Ammon's horn (tissue), 1 donor: ENCODE measurements at places on chromosomes 11 and 22.

GRCh38 chr11:57223601-57224000 lies 13.4 kb downstream of the APLNR start:
- no peak for DNase-seq

DNA sequence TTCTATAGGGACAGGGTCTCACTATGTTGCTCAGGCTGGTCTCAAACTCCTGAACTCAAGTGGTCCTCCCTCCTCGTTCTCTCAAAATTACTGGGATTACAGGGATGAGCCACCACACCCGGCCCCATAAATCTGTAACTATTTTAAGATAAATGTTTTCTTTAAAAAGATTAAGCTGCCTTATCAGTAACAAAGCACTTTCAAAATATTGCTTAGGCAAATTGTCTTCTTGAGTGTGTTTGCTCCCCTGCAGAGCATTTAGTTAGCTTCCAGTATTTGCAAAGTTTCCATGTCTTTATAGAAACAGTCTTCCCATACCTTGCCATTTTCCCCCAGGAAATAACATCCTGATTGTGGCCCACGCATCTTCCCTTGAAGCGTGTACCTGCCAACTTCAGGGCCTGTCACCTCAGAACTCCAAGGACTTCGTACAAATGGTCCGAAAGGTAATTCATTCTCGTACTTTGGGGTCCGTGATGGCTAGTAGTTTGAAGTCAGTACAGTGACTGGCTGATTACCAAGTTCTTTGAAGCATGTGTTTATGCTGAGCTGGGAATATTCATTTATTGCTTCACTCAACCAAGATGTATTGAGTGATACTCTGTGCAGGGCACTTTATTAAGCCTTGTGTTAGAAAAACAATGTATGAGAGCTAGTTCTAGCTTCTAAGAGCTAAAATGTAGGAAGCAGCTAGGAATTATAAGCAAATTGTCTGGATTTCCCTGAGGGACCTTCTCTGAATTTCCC lies 30.4 kb upstream of the CRTAM start:
- no peak for DNase-seq

GRCh38 chr11:45730014-45730413 lies 64.6 kb upstream of the CHST1 start:
- no peak for DNase-seq

DNA sequence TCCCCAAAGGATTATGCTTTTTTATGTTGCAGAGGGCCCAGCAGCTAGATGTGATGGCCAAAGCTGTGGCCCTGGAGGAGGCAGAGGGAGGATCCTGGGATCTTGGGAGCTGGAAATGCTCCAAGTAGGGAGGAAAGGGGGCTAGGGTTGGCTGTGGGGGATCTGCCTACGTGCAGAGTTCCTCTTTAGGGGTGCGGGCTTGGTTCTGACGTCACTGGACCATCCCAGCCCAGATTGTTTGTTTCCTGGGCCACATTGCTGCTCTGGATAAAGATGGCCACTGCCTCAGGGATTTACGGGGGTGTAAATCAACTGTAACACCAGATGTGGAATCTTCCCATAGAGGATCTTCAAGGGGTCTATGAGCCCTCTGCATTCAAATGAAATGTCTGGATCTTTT lies 110.3 kb upstream of the SYT13 start:
- no peak for DNase-seq

- DNase-seq = no peak
Observed at GRCh38 chr22:46290121-46290842, 6.4 kb upstream of the GTSE1 start.

DNA sequence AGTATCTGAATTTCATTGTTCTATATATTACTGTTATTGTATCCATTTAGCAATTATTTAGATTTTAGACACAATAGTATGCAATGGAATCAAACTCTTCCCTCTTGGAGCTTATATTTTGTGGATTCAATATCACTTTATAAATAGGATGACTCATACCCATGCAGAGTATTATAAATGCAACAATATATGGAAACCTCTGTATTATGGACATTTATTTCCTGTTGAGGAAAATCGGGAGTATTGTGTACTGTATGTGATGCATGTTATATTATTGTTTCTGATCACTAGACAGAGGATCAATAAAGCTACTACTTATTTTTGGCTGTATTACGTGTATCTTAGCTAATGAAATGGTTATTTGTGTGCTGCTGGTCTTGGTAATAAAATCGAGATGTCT lies 770 bp downstream of the METTL15 start:
- no peak for DNase-seq

- no peak for DNase-seq
Observed at GRCh38 chr11:130765406-130765805, 150.9 kb downstream of the SNX19 start.

DNA sequence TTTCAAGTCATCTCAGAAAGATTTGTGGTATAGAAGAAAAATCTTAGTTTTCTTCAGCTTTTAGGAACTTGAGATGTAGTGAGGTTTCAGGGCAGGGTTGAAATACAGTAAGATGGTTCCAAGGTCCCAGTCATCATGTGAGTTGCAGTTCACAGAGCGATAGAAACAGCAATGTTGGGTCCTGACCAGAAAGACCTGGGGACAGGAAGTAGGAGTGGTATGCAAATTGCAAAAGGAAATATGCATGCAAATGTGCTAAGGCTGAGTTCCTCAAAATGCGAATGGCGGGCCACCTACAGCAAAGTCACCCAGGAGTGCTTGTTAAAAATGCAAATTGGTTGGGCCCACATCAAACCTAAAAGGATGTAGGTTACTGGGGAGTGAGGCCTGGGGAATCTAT lies 1032.7 kb upstream of the TENM4 start:
- no peak for DNase-seq

GRCh38 chr22:40594346-40594745 lies 42.2 kb downstream of the MRTFA start:
- DNase-seq = no peak

GRCh38 chr22:33707581-33707980 lies 212.7 kb downstream of the LARGE1 start:
- DNase-seq = peak; percentile 48

- no peak for DNase-seq
Observed at GRCh38 chr11:44957776-44958564, 7.3 kb upstream of the TP53I11 start.

DNA sequence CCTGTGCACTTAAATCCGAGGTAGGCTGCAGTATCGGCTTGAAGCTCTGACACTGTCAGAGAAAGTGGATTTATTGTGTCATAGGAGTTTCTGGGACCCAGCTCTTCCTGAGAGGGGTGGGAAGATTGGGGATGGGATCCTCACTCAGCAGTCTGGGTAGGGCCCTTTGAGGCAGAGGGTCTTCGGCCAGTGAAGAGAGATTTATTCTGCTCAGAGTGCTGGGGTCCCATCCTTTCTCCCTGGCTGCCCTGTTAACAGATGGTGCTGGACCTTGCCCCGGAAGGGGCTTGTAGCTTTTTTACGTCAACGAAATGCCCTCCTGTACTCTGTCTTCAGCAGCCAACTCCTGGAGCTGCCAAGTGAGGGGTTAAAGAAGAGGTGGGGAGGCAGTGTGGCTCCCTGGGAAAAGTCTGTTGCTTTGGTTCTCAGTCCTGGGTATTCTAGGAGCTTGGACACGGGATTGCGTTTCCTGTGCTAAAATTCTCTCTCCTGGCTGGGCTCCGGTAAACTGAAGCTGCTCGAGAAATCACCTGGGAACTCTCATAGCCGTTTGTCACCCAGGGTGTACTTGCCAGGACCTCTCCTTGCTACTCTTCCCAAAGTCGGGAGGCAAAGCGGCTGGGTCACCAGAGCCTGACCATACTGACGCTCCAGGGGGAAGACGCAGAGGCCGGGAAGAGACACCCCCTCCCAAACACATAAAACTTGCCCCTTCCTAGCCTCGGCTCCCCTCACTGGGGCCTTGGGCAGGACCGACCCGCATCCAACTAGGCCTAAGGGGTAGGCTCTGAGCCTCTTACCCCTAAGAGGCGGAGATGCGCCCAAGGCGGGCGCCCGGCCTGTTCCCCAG lies 806 bp upstream of the SMDT1 start:
- DNase-seq = peak; percentile 29

- no peak for DNase-seq
Observed at GRCh38 chr11:118380571-118380970, 20.8 kb upstream of the ATP5MG start.

GRCh38 chr11:18046116-18046777 lies at the start of gene TPH1:
TPH1 (minus strand) TSS chr11:18046269; CDS start chr11:18040762, 5,507 bp downstream.
- DNase-seq = no peak

DNA sequence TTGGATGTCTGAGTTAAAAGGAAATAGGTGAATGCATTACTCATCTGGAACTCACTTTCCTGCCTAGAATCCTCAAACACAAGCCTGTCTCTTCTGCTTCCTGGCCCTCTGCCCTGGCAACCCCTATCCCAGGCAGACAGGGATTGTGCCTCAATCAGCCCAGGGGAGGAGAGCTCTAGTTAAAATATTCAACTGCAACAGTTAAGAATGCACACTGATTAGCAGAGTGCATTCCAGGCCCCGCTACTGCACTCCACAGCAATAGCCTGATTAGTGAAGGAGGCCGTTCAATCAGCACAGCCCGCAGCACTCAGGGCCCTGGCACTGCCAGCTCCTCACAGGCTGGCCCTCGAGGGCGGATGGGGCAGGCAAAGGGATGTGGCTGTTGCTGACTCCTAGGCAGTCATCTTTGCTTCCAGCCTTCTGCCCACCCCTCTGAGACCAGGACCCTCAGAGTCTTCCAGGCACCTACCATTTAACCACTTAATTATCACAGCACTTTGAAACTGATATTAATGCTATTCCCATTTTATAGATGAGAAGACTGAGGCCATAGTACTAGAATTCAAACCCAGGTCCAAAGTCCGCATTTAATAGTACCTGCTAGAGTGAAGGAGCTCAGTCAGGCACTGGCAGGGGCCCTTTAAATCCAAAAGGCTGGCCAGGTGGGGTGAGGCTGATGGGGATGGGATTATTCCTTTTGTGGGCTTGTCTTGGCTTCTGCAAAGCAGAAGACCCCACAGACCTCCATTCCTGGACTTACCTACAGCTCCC lies 435.3 kb downstream of the SOX6 start:
- DNase-seq = no peak

DNA sequence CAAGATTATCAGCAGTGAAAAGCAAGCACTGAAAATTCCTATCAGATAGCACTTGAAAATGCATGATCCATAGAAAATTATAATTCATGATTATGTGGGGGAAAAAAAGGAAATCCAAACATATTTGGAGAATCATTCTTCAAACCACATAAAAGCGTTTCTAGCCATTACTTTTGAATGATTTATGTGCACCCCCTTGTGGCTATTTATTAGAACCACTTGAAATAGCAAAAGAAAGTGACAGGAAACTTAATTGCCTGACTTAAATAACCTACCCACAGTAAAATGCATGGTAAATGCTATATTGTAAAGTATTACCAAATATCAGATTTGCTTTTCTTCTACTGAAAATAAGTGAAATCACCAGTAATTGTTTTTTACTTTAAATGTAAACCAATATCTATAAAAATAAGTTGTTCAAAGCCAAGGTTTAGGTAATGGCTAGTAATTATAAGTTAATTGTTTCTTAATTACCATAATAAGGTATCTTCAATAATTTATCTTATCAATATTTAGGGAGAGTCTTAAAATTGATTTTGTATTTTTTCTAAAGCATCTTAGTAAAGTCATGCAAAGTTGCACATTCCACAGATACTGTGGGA lies 168.5 kb downstream of the ARHGAP42 start:
- DNase-seq = peak; percentile 50

DNA sequence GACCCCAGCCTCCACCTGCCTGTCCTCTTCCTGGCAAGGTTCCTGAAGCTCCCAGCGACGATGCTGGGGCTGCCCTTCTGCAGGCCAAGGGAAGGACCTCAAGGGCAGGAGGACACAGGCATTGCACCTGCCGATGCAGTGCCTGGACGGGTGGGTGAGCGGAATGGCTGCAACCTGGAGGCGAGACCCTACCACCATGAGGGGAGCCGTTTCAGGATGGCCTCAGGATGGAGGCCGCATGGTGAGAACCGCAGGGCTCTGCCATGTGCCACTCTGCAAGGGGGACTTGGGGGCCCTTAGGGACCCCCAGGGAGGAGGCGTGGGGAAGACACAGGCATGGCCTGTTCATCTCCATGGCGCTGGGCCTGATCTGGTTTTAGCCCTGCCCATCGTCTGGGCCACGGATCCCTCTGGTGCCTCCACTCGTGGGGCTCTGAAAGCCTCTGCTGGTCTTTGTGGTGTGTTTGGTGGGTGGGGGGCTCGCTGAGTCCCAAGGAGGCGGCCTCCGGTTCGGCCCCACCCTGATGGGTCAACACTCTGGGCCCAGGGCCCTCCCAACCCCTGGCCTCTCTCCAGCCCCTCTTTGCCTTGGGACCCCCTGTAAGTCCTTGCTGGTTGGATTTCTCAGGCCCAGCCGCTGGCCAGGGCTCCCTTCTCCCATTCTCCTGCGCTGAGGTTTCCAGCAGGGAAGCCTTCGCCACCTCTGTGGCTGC lies 1.3 kb upstream of the LSP1 start:
- no peak for DNase-seq

- DNase-seq = no peak
Observed at GRCh38 chr11:131354251-131354701, 16.1 kb upstream of the NTM start.

- peak; percentile 60 for DNase-seq
Observed at GRCh38 chr11:2574553-2575535, 125.0 kb downstream of the KCNQ1OT1 start.

- DNase-seq = no peak
Observed at GRCh38 chr22:48765595-48765994, 1062.1 kb downstream of the BRD1 start.

GRCh38 chr22:49903322-49904039 lies 14.8 kb downstream of the ALG12 start:
- DNase-seq = no peak

GRCh38 chr22:42964994-42965699 lies 49.8 kb downstream of the PACSIN2 start:
- DNase-seq = no peak

- no peak for DNase-seq
Observed at GRCh38 chr11:118343248-118343647, 743 bp upstream of the CD3D start.

DNA sequence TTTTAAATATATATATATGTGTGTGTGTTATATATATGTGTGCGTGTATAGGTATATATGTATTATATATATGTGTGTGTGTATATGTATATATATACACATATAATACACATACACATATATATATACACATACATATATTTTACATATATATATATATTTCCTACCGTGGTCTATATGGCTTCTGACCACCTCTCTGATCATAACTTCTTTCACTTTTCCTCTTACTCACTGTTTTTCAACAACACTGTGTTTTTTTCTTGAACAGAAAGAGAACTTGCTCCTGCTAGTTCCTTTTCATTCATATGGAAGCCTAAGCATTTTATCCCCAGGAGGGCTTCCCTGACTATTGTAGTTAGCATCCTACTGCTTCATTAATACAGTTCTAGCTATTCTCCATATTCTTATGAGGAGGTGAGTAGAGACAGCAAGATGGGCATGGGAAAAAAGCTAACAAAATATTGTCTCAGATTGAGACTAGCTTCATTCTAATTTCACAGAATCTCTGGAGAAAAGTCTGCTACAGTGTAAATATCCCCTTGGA lies 38.5 kb upstream of the CTSC start:
- DNase-seq = no peak

DNA sequence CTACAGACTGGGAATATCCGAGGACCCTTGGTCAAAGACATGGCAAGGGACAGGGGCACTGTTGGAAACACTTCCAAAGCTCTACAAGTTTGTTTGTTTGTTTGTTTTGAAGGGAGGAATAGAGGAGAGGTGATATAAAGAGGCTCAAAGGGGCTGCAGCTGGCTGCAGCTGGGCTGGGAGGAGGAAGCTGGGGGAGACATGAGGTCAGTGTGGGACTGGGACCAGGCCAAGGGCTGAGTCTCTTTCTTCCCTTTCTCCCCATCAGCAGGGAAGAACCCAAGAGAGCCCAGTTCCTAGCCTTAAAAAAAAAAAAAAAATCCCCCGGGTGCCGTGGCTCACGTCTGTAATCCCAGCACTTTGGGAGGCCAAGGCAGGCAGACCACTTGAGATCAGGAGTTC lies 5.0 kb downstream of the RHOG start:
- peak; percentile 82 for DNase-seq
